ENCODE measurements at places on chromosomes 13 and 19.

- DNase-seq, result no peak
These were observed 737 bp downstream of the XRCC1 start for GRCh38 chr19:43574424-43575155.

DNA sequence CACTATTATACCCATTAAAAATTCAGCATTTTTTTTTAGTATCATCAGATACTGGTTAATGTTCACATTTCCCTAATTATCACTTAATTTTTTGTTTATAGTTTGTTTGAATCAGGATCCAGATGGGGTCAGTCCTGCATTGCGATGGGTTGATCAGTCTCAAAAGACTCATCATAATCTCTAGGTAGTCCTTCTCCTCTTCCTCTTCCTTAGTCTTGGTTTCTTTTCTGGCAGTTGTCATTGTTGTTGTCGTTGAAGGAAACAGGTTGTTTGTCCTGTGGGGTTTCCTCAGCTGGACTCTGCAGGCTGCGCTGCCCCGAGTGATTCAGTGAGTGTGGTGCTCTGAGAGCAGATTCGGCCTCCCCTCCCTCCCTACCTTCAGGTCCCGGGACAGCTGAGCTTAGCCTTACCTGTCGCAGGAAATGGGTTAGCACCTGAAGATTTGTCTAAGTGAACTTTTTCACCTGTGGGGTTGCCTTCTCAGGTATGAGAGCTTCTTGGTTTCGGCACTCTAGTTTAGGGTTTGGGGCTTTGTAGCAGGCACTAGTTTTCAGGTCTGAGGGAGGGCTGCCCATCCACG lies 34.1 kb downstream of the NFIX start:
- DNase-seq, result no peak

- DNase-seq, result no peak
These were observed 6.1 kb upstream of the FXYD3 start for GRCh38 chr19:35109395-35110112.

DNA sequence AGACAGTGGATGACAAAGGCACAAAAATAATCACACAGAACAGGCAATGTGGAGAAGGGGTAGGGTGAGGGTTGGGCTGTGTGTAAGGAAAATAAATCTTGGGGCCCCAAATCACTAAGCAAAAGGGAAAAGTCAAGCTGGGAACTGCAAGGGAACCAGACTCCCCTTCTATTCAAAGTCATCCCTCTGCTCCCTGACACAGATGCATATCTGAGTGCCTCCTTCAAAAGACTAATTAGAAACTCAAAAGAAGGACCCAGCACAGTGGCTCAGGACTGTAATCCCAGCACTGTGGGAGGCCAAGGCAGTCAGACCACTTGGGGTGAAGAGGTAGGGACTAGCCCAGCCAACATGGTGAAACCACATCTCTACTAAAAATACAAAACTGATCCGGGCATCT lies 18.3 kb downstream of the ZNF611 start:
- DNase-seq, result no peak

GRCh38 chr19:39915101-39915847 lies 19.2 kb downstream of the FCGBP start:
- DNase-seq, result no peak

GRCh38 chr19:49217382-49217781 lies 59.8 kb downstream of the TRPM4 start:
- no peak for DNase-seq

DNA sequence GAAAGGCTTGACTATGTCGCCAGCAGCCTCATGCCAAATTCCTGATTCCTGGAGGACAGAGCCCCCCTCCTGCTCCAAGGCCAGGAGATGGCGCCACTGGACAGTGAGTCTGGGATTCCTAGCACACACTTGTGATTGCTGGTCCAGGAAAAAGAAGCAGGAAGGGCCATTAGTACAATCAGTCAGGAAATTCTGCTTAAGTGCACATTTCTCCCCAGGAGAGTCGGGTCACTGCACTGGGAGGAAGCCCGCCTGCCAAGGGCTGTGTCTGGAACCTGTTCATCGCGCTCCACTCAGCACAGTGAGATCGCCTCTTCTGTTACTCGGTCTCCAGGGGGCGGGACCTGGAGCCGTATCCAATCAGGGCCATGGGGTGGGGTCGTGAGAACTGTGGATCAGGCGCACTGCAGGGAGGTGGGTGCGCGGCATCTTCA lies 65.1 kb downstream of the ZNF823 start:
- peak; percentile 47 for DNase-seq

DNA sequence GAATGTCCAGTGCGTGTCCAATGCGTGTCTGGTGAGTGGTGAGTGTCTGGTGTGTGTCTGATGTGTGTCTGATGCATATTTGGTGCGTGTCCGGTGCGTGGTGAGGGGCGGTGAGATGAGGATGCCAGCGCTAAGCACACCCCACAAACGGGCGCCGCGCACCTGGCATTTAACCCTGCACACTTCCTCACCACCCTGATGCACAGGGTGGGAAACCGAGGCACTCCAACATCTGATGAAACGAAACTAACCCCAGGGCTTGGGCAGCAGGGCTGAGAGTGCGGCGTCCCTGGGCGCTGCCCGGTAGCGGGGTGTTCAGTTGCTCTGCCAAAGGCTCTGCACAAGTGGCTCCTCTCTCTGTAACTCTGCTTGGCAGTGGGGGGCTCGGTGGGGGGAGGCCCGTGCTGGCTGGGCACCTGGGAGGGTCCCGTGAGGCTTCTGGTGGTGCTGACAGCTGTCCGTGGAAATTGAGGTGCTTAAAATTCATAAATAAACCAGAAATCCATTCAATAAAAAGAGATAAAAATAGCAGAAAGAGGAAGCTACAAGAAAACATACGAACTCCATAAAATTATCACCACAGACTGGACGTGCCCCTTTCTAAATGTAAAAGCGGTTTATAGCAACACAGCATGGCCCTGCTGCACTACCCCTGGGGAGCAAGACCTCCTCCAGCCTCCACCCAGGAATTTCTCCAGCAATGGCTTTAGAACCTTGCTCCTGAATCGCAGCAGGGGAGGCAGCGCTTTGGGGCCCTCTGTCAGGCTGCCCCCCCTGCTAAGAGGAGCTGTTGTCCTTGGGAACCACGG lies 76.0 kb downstream of the RASA3 start:
- DNase-seq, result no peak

- DNase-seq, result no peak
These were observed 988 bp downstream of the LRRC4B start for GRCh38 chr19:50567052-50567841.

GRCh38 chr13:98977568-98978265 lies at the start of gene DOCK9:
Gene DOCK9, minus strand, starts transcription at chr13:98978064. Its CDS starts 155 bp downstream, at chr13:98977909.
- DNase-seq, result peak; percentile 61

GRCh38 chr19:3576696-3577443 lies 4.1 kb downstream of the HMG20B start:
- peak; percentile 42 for DNase-seq

DNA sequence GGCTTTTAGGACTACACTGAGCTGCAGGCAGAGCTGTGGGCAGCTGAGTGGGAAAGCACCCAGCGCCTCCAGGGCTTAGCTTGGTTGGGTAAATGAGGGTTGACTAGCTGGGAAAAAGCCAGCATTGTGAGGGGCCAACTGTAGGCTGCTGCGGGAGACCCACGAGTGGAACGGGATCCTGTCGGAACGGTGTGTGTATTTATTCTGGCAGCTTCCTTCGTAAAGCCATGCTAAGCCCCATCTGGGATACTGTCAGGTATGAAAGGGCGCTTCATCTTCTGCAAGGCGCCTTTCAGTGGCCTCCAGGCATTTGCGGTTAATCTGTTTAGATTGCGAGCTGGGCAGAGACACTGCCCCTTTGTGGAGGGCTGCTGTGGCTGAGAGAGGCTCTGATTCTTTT lies 39.5 kb upstream of the CNMD start:
- no peak for DNase-seq

GRCh38 chr19:51887522-51888498 lies at the start of gene ZNF577:
Gene ZNF577, minus strand, starts transcription at chr19:51887951. Its CDS starts 7,569 bp downstream, at chr19:51880382.
- peak; percentile 87 for DNase-seq
